Amygdala (tissue), 56 donors: ENCODE measurements at places on chromosomes 11 and 22.

- no peak for DNase-seq
These were observed 2.8 kb upstream of the GALR3 start for GRCh38 chr22:37820350-37820749.

- DNase-seq: peak; percentile 16
These were observed 18.9 kb downstream of the LIMK2 start for GRCh38 chr22:31230871-31231621.

- DNase-seq: no peak
These were observed at the start of gene ALX4 for GRCh38 chr11:44309478-44310205. ALX4 (minus strand) TSS chr11:44310139; CDS start chr11:44310062, 77 bp downstream.

- no peak for DNase-seq
These were observed 198.1 kb upstream of the SEZ6L start for GRCh38 chr22:25970999-25971811.

DNA sequence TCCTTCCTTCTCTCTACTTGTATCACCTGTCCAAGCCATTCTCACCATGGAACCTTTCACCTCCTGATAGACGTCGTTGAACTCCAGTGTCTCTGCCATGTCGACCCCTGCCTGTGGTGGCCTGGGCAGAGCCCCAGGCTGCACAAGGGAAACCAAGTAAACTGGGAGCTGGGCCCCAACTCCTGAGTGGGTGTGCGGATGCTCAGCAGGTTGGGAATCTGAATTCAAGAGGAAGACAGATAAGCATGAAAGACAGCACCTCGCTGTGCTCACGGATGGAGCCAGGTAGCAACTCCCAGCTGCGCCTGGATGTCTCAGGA lies 709 bp downstream of the SSRP1 start:
- no peak for DNase-seq

DNA sequence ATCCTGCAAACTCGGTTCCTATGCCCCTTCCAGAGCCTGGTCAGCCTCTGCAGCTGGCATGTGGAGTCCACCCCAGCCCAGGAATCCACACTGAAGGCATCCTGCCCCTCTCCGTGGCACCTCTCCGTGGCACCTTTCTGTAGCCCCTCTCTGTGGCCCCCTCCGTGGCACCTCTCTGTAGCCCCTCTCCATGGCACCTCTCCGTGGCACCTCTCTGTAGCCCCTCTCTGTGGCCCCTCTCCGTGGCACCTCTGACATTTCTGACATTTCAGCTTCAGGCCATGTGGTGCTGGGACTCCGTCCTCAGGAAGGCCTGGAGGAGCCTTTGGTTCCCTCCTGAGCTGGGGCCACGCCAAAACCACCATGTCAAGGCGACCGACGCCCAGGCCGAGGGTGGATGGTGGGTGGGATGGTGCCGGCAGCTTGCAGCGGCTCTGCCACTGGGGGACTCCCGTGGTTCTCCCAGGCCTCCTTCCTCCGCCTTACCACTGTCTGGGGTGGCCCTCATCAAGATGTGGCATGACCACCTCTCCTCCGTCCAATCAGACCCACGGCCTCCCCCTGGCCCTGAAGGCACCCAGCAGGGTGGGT lies 1518.5 kb downstream of the BRD1 start:
- no peak for DNase-seq

GRCh38 chr11:63488789-63489188 lies 2.2 kb downstream of the PLAAT5 start:
- no peak for DNase-seq

GRCh38 chr22:17803609-17804270 lies 29.5 kb upstream of the BID start:
- DNase-seq: no peak

GRCh38 chr11:1223346-1224110 lies 662 bp downstream of the MUC5B start:
- no peak for DNase-seq

GRCh38 chr11:59573216-59573615 lies 42.4 kb downstream of the OSBP start:
- no peak for DNase-seq

DNA sequence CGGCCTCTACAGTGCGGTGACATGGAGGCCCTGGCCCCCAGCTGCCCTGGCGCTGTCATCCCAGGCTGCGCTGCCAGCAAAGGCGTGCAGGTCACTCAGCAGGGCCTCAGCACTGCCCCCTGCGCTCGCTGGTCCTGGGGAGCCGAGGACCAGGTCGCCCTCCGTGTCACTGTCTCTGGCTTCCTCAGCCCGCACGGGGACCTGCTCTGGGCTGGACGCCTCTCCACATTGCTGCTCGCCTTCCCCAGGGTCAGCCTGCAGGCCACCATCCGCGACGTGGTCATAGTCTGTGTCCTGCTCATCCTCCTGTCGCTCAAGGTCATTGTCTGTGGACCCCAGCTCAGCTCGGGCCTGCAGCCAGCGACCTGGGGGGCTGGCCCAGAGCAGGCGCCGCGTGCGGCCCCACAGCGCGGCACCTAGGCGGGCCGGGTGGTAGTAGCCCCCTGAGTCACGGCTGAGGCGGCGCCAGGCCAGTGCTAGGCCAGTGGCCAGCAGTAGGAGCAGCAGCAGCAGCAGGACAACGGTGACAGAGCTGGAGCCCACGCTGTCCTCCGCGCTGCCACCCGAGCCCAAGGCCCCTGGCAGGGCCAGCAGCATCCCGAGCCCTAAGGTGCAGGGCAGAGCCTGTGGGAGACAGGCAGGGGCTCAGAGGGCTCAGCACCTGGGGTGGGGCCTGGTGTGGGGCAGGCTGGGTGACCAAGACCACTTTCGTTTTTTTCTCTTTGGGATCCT lies 1.6 kb downstream of the PTPRCAP start:
- DNase-seq: no peak

DNA sequence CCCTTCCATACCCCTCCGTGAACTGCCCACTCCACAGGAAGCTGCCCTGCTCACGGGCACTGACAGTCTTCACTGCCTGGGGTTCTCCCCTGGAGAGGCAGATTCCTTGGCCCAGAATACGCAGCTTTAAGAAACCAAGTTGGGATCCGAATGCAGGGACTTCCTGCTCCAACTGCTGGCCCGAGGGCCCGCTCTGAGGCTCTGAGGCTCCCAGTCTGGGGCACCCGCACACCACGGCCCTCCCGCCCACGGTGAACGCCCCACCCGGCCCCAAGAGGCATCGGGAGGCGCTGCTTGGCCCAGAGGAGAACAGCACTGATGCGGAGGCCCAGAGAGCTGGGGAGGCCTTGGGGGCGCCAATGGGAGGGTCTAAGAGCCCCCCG lies 42.3 kb downstream of the IGF2 start:
- no peak for DNase-seq

DNA sequence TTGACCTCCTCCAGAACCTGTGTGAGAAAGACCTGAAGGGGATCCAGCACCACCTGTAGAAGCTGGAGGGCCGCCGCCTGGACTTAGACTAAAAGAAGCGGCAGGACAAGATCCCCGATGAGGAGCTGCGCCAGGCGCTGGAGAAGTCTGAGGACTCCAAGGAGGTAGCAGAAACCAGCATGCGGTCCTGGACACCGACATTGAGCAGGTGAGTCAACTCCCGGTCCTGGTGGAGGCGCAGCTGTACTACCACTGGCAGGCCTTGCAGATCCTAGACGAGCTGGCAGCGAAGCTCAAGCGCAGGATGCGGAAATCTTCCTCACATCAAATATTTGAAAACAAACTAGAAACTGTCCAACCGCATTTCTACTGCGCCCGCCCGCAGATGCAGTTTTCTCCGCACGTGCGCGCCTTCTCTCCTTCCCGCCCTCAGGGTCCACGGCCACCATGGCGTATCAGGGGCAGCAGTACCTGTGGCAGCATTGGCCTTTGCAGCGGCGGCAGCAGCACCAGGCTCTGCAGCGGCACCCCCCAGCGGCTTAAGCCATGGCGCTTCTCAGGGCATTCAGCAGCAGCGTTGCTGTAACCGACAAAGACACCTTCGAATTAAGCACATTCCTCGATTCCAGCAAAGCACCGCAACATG lies 10.2 kb downstream of the CLDN25 start:
- no peak for DNase-seq

DNA sequence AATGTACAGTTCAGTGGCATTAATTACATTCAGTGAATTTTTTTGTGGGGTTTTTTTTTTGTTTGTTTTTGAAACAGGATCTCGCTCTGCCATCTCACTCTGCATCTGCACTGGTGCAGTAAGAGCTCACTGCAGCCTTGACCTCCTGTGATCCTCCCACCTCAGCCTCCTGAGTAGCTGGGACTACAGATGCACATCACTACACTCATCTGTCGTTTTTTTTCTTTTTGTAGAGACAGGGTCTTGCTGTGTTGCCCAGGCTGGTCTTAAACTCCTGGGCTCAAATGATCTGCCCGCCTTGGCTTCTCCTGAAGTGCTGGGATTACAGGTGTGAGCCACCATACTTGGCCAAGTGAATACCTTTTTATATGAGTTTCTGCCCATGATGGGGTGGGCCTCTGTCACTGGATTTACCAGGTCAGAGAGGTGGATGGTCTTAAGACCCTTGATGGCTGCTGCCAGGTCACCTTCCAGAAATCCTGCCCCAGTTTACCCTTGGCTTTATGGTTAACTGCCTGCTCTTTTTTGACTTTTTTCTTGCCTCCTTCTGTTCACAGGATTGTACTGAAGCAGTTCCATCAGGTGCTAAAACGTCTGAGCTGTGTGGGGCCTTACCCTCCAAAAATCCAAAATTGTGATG lies 22.6 kb downstream of the BCR start:
- DNase-seq: no peak

DNA sequence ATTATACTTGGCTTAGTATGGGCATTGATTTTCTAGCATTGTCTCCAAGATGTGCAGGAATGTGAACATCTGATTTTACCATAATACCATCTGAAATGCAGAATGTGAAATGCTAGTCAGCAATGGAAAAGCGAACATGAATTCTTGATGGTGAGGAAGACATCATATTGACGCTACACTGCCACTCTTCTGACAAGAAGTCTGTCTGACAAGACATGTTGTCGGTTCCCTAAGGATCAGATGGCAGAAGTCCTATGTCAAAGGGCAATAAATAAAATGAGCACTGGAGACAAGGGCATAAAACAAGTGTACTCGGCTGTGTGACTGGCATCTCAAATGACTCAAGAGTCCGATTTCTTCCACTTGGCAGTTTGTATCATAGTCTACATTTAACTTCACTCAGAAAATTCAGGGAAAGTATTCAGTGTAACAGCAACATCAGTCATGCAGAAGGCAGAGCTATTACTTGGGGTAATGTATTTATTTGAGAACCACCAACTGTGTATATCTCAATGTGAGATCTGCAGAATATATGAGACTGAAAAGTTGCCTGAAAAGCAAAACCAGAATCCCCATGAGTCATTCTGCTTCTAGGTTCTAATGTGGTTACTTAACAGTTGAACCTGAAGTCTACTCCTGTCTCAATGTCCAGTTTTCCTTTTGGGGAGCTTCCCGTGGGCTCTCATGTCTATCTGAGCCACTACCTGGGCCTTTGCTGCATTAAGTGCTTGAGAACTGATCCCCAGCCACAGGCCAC lies 51.5 kb downstream of the SLC17A6 start:
- DNase-seq: no peak

DNA sequence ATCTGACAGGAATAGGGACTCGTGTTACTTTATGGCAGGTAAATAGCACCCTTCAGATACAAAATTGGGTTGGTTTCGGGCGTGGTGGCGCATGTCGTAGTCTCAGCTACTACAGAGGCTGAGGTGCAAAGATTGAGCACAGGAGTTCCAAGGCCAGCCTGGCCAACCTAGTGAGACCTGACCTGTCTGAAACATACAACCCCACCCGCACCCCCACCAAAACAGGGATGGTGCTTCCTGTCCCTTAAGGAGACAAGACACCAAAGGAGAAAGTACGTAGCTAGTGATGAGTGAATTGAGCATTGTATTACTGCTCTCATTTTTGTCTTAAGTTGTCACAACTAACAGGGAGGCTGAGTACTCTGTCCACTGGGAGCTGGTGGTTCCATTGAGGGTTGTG lies 14.1 kb downstream of the RBM4 start:
- DNase-seq: no peak

GRCh38 chr11:35721651-35722282 lies 59.2 kb downstream of the TRIM44 start:
- no peak for DNase-seq

GRCh38 chr11:93507517-93507916 lies 35.7 kb downstream of the SMCO4 start:
- no peak for DNase-seq

DNA sequence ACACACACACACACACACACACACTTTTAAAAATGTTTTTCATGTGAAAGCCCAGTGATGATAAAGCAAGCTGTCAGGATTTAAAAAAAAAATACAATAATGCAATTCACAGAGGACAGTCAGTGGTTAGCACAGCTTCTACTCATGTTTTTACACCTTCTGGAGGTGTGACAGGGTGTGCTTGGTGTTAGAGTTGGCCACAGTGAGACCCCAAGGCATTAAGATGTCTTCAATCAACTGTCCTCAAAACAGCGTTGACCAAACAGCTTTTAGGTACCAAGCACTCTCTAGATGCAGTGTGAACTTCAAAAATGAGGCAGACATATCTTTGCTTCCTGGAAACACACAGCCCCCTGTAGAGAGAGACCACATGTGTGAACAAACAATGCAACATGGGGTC lies 166.4 kb upstream of the TBCEL start:
- no peak for DNase-seq

DNA sequence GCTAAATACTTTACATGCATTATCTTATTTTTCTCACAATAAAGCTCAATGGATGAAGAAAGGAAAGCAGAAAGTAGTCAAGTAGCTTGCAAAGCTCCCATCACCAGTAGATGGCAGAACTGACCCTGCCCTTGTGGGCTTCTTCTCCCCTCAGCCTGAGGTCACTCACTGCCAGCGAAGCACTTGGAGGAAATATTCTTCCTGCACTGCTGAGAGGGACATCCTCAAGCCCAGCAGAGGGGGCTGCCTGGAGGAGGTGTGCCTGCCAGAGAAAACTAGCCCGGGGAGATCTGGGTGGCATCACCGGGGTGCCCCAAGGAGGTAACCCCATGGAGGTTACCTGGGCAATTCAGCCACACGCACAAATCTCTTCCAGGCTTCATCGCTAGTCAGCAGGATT lies 6.6 kb downstream of the APOL4 start:
- DNase-seq: peak; percentile 10

- DNase-seq: no peak
These were observed 41.4 kb downstream of the AMPD3 start for GRCh38 chr11:10496296-10496936.

- DNase-seq: no peak
These were observed at the start of gene DDI1 for GRCh38 chr11:104036588-104036987. DDI1 (plus strand) TSS chr11:104036640; CDS start chr11:104036823, 183 bp downstream.

- no peak for DNase-seq
These were observed 196.3 kb upstream of the ARHGAP20 start for GRCh38 chr11:110908401-110909105.

GRCh38 chr22:20405931-20406685 lies 12.2 kb downstream of the ZNF74 start:
- DNase-seq: no peak

GRCh38 chr11:22197139-22198005 lies 4.5 kb downstream of the ANO5 start:
- DNase-seq: no peak

DNA sequence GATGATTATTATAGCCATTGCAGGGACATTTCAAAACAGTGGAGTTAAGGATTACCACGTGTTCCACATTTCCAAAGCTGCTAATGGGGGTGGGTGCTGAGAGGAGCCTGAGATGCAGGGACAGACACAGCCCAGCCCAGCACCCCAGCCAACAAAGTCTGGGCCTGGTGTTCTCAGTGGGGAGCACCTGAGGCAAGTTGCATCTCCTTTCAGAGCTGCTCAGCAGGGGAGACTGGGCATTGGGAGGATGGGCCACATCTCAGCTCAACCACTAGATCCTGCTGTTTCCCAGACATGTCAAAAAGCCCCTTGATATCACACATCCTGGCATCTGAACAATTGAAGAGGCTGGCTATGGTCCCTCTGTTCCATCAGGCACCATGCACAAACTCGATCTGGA lies 458.0 kb upstream of the KIRREL3 start:
- no peak for DNase-seq
